LNCaP clone FGC (cell line): ENCODE measurements at places on chromosomes 13 and 19.

DNA sequence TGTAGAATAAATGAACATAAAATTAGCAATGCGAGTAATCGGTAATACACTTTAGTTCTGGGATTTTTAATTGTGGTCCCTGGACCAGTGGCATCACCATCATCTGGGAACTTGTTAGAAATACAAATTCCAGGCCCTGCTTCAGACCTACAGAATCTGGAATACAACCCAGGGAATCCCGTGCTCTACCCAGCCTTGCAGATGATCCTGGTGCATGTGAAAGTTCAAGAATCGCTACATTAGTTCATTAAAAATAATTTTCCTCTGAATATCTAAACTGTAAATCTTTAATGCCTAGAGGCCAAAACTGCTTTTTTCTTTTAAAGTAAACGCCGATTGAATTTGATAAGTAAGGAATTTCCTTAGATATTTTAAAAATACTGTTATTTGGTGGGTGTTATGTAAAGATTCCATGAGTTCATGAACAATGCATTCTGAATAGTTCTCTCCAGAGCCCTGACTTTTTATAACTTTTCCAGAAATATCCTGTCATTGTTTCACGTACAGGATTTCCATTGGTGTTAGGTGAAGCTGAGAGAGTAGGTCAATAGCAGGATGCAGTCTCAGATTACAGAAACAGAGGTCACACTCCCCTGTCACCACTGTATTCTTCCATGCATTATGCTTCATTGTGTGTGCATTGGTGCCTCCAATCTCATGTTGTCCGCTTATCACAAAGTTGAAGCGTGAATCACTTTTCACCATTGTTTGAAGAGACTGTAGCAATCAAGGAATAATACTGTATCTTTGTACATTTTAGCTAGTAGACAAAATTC, 596.5 kb upstream of the KLF12 start:
- no peak for DNase-seq

GRCh38 chr13:30744056-30744680, 8.8 kb downstream of the ALOX5AP start:
- DNase-seq: no peak

DNA sequence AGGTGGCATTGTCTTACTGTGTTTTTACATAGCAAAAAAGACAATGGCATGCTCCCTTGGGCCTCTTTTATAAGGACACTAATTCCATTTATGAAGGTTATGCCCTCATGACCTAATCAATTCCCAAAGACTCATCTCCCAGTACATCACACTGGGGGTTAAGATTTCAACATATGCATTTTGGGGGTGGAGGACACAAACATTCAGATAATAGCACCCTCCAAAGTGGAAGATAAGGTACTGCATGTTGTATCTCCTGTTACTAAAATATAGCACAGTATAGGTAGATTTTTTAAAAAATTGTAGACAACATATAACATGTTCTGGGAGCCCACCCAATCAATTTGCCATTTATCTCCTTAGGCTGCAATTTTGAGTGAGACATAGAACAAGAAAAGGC, 221.2 kb downstream of the LIG4 start:
- DNase-seq: no peak

DNA sequence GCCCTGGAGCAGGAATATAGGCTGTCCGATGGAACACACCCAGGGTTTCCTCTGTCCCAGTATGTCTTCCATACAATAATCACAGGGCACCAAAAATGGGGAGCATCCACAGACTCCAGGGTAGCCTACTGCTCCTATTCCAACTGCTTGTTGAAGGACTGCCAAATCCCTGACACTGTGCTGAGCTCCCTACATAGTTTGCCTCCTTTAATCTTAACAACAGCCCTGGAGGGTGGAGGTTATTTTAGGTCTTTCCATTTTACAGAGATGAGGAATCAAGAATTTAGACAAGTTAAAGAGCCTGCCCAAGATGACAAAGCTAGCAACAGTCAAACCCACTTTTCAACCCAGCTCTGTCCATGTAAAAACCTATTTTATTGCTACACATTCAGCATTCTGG, 790.4 kb downstream of the DIAPH3 start:
- DNase-seq: no peak

- DNase-seq: no peak
Observed at GRCh38 chr19:16535381-16535780, 6.9 kb downstream of the CHERP start.

- peak; percentile 27 for DNase-seq
Observed at GRCh38 chr19:49861107-49861506, 6.3 kb downstream of the PNKP start.
